ENCODE measurements at places on chromosomes 3 and 15.

- DNase-seq: no peak
These were observed 15.3 kb downstream of the ZXDC start for GRCh38 chr3:126460381-126460780.

- no peak for DNase-seq
These were observed 33.5 kb downstream of the NTRK3 start for GRCh38 chr15:88223084-88223483.

DNA sequence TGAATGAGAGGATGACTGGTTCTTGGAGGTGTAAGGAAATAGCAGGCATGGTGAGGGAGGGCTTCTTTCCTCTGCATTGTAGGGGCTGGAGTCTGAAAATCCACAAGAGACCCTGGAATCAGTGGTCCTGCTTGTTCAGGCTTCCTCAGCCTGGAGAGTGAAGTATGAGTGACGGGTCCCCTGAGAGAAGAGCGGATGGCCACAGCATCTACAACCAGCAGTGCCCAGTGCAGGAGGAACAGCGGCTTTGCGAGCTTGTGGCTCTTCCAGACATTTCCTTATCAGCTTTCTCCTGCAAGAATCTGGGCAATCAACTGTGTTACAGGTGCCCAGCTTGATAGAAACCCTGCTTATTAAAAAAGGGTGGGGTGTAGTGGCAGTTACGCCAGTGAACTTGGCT lies 97.0 kb upstream of the HES1 start:
- no peak for DNase-seq

DNA sequence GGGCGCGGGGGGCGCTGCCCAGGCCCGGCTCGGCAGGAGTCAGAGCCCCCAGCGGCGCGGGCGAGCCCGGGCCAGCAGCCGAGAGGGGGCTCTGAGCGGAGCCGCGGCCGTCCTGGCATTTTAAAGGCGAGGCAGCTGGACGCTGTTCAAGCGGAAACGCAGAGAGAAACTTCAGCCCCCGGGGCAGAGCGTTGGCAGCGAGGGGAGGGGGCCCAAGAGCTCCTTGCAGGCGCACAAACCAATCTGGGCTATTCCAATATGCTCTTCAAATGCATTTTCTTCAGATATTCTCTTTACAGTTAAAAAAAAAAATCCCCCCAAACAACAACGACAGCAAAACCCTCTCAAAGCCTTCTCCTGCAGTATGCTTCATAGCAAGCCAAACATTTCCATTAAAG lies at the start of gene CTXND1:
Gene CTXND1 (minus strand): TSS at position 93 of the 398 bp plus-strand sequence. CDS start 50,264 bp downstream, outside the sequence.
- no peak for DNase-seq

GRCh38 chr15:68441045-68441743 lies 9.2 kb upstream of the ITGA11 start:
- no peak for DNase-seq

GRCh38 chr15:80156176-80156720 lies 3.4 kb downstream of the FAH start:
- DNase-seq: no peak

DNA sequence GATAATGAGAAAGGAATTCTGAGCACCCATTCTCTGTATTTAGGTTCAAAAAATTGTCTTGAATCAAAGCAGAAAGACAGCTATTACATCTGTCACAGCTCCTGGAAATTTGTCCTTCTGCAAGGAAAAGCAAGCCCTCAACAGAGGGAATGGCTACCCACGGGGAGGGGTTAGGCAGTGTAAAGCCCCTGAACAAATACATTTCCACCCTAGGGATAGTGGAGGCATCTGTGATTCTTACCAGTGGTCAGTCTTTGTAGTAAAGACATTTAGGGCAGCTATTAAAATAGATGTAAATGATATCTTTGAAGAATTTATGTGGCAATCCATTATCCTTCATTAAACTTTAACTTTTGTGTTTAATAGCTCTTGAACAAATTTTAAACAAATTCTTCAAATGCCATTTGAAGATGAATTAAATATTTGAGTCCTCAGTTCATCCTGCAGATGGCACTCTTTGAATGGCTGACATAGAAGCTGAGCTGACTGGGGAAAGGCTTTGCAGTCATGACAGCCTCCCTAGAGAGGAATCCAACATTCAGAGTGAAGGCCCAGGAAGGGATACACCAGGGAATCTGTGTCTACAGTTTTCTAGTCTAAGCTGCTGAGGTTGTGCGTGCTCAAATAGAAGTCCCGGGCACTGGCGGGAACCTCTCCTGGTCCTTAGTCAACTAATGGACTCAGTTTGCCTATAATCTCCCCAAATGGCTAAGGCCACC lies 359.7 kb upstream of the ROPN1 start:
- no peak for DNase-seq

GRCh38 chr3:132448216-132448961 lies 31.1 kb downstream of the DNAJC13 start:
- DNase-seq: no peak

GRCh38 chr3:197736010-197736490 lies 654 bp downstream of the RUBCN start:
- peak; percentile 53 for DNase-seq

- no peak for DNase-seq
These were observed 112.9 kb upstream of the SLC6A11 start for GRCh38 chr3:10702961-10703740.

GRCh38 chr15:94667109-94667508 lies 435.7 kb downstream of the MCTP2 start:
- DNase-seq: no peak

GRCh38 chr3:110184536-110184935 lies 847.2 kb upstream of the DPPA4 start:
- DNase-seq: no peak

DNA sequence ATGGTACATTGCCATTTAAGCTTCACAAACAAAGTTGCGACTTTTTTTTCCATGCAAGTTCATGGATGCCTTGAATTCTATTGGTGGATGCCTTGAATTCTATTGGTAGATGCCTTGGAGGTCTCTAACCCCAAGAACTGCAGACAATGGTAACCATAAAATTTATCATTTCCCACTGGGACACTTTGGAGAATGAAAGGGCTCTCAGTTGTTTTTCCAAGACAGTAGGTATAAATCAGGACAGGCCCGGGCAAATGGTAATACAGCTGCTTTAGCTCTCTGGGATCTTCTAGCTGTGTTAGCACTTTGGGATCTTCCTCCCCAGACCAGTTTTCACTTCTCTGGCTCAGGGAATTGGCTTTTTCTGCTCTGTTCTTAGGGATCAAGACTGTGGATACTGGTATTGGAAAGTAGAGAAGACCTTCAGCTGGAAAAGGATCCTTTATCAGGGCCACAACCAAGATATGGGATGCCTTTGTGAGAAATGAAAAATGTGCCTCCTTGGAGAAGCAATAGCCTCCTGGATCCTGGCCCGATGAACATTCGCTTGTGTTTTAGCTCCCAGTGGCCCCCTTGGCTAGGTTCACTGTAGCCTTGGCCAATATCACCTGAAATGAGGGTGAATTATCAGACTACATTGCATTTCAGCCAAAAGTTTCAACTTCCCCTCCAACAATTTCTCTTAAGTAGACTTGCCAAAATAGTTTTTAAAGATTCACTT lies 8.3 kb downstream of the LRRC3B start:
- no peak for DNase-seq

GRCh38 chr15:98881526-98882520 lies 125.8 kb downstream of the PGPEP1L start:
- DNase-seq: no peak

DNA sequence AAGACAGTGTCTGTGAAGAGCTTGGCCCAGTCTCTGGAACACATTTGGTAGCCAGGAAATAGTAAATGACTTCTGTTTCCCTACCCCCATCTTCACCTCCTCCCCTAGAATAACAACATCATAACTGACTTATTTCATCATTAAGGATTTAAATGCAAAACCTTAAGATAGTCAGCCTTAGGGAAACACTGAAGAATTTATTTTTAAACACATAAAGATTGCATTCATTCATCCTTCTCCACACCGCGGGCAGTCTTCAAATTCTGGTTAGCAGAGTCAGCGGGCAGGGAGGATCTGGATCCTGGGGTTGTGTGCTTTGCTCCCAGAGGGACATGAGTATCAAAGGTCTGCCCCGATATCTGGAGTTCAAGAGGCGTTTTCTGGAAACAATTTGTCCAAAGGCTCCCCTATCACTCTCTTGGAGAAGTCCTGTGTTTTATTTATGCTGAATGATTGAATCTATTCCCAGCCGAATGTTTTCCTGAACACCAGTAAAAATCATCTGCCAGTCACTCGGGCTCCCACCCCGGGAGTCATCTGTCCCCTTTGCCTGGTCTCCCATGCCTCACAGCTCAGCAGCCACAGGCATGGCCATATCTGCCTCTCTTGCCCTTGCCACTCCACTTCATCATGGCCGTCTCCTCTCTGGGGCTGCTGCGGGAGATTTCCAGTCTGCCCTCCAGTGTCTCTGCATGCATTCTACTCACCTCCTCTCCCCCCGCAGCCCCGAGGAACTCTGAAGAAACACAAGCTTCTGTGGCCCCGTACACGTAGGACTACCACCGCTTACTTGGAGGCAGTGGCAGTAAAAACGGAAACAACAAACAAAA lies 234.7 kb upstream of the CTDSPL start:
- no peak for DNase-seq

GRCh38 chr3:197889204-197889930 lies 60.6 kb upstream of the RPL35A start:
- no peak for DNase-seq

DNA sequence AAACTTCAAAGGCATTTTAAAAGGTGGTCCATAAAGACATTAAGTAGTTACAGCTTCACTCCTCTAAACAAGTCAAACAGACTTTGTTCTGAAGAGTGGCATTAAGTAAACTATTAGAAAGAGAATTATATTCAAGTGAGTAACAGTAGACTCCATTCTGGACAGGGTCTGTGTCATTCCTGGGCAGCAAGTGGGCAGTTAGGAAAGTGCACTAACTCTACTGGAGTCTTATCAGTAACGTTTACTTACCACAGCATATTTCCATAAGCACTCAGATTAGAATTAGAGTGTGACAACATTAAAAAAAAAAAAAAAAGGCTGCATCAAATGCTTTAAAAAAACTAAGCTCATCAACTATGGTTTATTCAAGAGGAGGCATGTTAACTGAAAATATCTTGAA lies 10.6 kb downstream of the UBR1 start:
- no peak for DNase-seq

DNA sequence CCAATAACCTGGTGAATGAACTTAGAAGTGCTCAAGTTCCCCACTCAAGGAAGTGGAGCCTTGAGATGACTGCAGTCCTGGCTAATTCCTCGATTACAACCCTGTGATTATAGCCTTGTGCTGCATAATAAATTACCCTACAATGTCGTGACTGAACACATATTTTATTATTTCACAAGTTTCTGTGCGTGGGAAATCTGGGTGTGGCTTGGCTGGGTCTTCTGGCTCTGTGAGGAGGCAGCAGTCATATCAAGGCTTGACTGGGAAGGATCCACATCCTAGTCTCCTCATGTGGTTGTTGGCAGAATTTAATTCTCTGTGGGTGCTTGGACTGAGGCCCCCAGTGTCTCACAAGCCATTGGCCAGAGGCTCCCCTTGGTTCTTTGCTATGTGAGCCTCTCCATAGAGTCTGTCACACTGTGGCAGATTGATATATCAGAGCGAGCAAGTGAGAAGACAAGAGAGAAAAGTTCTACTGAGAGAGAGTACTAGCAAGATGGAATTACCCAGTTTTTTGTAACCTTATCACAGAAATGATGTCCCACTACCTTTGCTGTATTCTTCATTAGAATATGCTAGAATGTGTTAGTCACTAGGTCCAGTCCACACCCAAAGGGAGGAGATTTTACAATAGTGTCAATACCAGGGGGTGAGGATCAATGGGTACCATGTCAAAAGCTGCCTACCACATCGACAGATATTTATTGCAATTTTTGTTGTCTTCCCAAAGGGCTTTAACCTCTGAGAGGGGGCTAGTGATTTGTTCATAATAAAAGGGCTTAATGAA lies 102.8 kb upstream of the TBC1D5 start:
- DNase-seq: no peak

GRCh38 chr3:154168998-154169795 lies 48.0 kb downstream of the ARHGEF26 start:
- DNase-seq: no peak

DNA sequence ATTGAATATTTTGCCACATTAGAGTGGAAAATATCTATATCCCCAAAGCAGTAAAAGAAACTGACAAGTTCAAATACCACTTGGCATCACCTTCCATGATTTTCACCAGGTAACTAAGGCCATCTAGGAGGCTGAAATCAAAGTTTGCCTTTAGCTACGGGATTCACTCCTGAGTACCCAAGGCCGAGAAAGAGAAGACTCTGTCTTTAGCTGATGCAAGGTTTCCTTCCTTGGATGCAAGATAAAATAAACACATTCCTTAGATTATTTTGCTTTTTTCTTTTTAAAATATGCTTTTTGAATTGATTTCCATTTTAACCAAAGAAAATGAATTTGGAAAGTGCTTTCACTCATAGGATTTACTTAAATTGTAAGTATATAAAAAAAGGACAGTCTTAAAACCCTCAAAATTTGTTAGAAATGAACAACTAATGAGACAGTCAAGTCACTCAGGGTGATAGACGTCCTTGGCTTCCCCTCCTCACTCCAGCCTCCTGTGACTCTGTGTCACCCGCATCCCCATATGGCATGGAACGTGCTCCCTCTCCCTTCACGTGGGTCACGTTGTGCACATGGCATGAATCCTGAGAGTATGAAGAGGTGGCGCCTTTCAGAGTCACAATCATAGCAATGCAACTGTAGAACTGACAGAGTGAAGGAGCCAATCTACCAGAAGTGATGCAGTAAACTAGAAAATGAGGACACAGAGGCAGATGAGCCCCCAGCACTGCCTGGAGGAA lies 148.4 kb downstream of the RTP4 start:
- DNase-seq: no peak

- DNase-seq: no peak
These were observed 81.4 kb downstream of the C3orf38 start for GRCh38 chr3:88231207-88231606.

DNA sequence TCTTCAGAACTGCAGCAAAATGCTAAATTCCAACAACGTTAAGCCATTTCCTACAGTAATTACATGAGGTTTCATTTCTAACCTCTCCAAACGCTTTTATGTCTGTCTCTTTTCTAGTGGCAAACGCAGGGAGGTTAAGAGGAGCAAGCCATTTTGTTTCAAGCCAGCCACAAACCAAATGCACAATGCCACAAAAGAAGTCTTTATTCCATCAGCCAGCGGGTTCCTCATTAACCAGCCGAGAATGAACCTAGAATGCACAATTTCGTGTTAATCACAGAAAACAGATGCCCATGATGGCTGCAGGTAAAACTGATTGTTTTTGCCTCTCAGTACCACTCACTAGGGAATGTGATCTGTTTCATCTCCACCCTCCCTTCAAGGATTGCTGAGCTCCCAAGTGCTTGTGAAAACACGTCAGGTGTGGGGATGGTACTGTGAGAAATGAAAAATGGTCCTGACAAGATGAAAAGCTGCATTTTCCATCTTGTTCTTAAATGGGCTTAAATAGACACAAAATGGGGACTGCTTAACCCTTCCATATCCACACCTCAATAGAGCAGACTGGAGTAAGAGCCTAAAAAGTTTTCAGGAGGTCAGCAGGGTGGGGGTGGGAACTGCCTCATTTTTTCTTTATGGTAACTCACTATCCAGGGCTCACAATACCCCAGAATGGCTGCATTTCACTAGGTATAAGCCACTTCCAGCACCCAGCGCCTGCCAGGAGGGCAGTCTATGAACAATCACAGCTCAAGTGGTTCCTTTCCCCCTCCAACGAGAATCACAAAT lies 277.1 kb downstream of the MAGI1 start:
- DNase-seq: no peak
